ENCODE measurements at places on chromosomes 3 and 15.

GRCh38 chr3:58524326-58524888 is 12.6 kb downstream of the ACOX2 start:
- no peaks in the 10 kb centered on the region for H3K36me3 ChIP-seq
- no peak for DNase-seq
- H3K27ac ChIP-seq: no peak overlapping the region
- H3K4me1 ChIP-seq: no peaks in the 10 kb centered on the region

- no peak overlapping the region for H3K27ac ChIP-seq
- H3K27me3 ChIP-seq: no peaks in the 10 kb centered on the region
- DNase-seq: no peak
- H3K4me1 ChIP-seq: no peaks in the 10 kb centered on the region
- no peaks in the 10 kb centered on the region for H3K36me3 ChIP-seq
These were observed 369.4 kb downstream of the MAGI1 start for GRCh38 chr3:65669163-65669875.

DNA sequence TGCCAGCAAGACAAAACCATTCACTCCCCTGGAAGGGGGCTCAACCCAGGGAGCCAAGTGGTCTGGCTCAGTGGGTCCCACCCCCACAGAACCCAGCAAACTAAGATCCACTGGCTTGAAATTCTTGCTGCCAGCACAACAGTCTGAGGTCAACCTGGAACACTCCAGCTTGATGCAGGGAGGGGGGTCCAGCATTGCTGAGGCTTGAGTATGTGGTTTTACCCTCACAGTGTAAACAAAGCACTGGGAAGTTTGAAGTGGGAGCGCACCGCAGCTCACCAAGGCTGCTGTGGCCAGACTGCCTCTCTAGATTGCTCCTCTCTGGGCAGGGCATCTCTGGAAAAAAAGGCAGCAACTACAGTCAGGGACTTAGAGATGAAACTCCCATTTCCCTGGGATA is 81.7 kb downstream of the MSL2 start:
- peaks cover 2% of the 10 kb centered on the region for H3K27me3 ChIP-seq
- no peak overlapping the region for H3K27ac ChIP-seq
- no peak for DNase-seq
- H3K4me3 ChIP-seq: no peak overlapping the region

DNA sequence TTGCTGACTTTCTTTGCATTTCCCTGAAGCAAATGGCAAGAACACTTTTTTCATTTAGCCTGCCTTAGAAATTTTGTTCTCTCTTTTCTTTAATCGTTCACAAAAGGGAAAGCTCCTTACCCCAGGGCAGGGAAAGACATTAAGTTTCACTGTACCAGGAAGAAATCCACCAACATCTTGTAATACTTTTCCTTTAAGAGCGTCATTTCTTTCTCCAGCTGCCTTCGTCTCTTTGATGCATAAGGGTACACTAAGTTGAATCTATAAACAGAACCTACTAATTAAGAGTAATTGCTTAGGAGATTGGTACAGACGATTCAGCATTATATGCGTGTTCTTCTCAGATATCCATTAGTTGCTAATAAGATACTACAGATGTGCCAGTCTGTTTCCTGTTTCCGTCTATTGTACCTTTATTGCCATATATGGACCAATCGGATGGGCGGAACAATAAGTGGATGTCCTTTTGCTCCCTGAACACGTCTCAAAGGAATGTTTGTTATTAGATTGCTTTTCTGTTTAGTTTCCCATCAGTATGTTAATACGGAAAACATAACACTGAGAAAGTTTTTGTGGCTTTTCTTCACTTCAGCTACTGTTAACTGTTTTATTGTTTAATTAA is 276.7 kb upstream of the RARB start:
- no peaks in the 10 kb centered on the region for H3K27me3 ChIP-seq
- H3K4me1 ChIP-seq: no peaks in the 10 kb centered on the region
- no peaks in the 10 kb centered on the region for H3K36me3 ChIP-seq
- DNase-seq: no peak

All from CD4-positive, CD25-positive, alpha-beta regulatory T cell (primary cell).